Heart left ventricle (tissue), 16 donors: ENCODE measurements at places on chromosomes 6 and 20. TPM values are rescaled to one million over a fixed set of nuclear protein-coding genes. Genes with fewer than 3 reads are reported as not detected.

The COX4I2 gene
- 42.8 TPM for polyA plus RNA-seq

The THBS2 gene
- polyA plus RNA-seq: 1.9 TPM

The DACT2 gene
- 0.19 TPM for polyA plus RNA-seq

The PRSS35 gene
- 0.15 TPM for polyA plus RNA-seq

The SAMD3 gene
- polyA plus RNA-seq: not detected

- H3K4me1 ChIP-seq: no peaks in the 10 kb centered on the region
- peak overlapping the region; percentile 58 for H3K4me3 ChIP-seq
- no peaks in the 10 kb centered on the region for H3K27me3 ChIP-seq
- peak overlapping the region; percentile 54 for H3K27ac ChIP-seq
- peak; percentile 69 for DNase-seq
Observed at GRCh38 chr6:125099211-125100073, 54.1 kb upstream of the TPD52L1 start.

DNA sequence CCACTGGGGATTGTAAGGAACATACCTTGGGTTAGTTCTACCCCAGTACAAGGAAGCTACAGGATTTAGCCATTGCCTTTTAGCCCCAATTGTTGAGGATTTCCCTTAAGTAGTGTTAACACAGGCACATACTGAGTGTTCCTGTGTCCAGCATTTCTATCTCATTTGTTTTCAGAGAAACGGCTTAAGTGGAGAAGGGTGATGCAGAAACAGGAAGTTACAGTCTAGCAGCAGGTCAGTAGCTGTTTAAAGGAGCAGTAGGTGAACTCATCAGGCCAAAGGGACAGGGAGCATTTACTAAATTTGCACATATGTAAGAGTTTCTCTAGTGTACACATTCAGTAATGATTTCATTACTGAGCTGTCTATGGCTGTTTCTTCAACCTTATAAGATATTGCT lies 644.2 kb upstream of the GJE1 start:
- H3K27me3 ChIP-seq: no peaks in the 10 kb centered on the region
- no peak for DNase-seq
- no peaks in the 10 kb centered on the region for H3K36me3 ChIP-seq
- H3K27ac ChIP-seq: no peak overlapping the region
- no peak overlapping the region for H3K4me3 ChIP-seq
- peaks cover 5% of the 10 kb centered on the region for H3K4me1 ChIP-seq

GRCh38 chr6:42610416-42610815 lies 46.6 kb downstream of the UBR2 start:
- H3K4me3 ChIP-seq: no peak overlapping the region
- H3K27ac ChIP-seq: no peak overlapping the region
- peaks cover 51% of the 10 kb centered on the region for H3K36me3 ChIP-seq

DNA sequence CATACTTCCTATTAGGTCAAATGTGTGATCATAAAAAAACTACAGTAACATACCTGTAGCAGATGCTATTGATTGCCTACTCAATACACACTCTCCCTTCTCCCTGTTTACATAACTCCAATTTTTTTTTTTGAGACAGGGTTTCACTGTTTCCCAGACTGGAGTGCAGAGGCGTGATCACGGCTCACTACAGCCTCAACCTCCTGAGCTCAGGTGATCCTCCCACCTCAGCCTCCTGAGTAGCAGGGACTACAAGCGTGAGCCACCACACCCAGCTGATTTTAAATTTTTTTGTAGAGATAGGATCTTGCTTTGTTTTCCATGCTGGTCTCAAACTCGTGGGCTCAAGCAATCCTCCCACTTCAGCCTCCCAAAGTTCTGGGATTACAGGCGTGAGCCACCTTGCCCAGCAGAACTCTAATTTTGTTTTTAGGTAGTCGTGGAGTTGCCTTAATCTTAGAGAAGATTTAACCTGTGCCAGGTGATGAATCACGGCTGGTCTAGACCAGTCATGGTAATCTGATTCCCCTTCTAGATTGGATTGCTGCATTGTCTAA lies 14.0 kb upstream of the KIF3B start:
- H3K27me3 ChIP-seq: no peaks in the 10 kb centered on the region
- H3K4me3 ChIP-seq: no peak overlapping the region
- DNase-seq: no peak
- no peak overlapping the region for H3K27ac ChIP-seq
- H3K4me1 ChIP-seq: no peaks in the 10 kb centered on the region

DNA sequence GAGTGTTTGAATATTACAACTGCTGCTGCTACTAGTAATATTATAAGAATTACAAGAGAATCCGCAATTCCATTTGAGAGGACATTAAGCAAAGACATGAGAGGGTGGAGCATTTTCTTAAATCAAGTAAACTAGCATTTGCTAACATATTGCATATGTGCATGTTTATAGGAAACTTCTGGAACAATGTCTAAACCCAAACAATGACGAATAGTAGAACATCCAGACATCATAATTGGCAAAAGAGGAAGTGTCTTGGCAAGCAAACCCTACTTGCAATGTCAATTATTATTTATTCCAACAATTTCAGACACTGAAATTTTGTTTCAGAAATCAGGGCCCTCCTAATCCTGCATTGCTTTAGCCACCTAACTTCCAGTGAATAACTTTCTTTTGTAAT lies 1155.3 kb upstream of the GJE1 start:
- no peak overlapping the region for H3K4me3 ChIP-seq
- H3K36me3 ChIP-seq: no peaks in the 10 kb centered on the region
- no peaks in the 10 kb centered on the region for H3K27me3 ChIP-seq

DNA sequence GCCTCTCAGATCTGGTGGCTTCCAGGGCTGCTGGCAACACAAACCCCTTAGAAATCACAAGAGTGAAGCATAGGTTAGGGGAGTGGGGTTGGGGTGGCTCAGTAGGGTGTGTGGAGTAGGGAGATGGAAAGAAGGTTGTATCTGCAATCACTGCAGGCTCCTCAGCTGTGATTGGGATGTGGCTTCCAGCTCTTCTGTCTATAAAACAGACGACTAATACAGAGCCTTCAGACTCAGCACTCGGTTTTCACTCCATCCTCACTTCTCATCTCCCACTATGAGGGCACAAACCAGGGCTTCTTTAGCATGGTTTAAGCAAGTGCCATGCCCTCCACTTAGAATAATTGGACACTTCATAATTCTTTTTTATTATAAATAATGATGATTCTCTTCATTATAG lies 46.4 kb upstream of the CAP2 start:
- H3K4me3 ChIP-seq: no peak overlapping the region
- H3K4me1 ChIP-seq: no peaks in the 10 kb centered on the region
- no peak for DNase-seq
- no peaks in the 10 kb centered on the region for H3K27me3 ChIP-seq
- H3K27ac ChIP-seq: no peak overlapping the region

DNA sequence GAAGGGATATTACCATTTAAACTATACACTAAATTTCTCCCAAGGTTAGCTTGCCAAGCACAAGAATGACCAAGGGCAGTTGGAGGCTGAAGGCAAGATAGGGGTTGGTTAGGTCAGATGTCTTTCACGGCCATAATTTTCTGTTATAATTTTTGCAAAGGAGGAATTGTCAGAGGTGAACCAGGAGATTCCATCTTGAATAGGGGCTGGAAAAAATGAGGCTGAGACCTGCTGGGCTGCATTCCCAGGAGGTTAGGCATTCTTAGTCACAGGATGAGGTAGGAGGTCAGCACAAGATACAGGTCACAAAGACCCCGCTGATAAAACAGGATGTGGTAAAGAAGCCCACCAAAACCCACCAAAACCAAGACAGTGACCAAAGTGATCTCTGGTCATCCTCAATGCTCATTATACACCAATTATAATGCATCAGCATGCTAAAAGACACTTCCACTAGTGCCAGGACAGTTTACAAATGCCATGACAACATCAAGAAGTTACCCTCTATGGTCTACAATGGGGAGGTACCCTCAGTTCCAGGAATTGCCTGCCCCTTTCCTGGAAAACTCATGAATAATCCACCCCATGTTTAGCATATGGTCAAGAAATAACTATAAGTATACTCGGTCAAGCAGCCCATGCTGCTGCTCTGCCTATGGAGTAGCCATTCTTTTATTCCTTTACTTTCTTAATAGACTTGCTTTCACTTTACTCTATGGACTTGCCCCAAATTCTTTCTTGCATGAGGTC lies 371.8 kb upstream of the SULF2 start:
- no peak overlapping the region for H3K27ac ChIP-seq
- no peak overlapping the region for H3K4me3 ChIP-seq
- H3K36me3 ChIP-seq: no peaks in the 10 kb centered on the region

DNA sequence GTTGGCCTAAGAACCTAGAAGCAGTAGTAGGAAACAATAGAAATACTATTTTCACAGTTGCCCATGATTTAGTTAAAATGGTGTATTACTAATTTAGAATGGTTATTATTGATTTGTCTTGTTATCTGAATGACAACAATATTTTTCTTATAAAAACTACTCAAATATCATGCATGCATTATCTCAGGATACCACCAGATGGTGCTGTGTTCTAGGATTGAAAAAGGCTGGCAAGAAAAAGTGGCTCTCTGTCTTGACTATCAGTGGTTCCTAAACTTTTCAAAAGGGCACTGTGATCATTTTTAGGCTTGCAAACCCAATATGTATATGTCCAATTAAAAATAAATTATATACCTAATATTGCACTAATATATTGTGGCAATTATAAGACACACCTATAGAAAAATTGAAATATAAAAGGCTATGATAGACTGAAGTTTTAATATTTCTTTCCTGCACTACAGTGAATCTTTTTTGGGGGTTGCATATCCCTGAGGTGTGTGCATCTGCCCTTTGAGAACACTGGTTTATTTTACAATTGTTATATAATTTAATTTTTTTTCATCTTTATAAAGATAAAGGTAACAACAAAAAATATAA lies 131.7 kb upstream of the MLIP start:
- H3K4me1 ChIP-seq: peaks cover 7% of the 10 kb centered on the region
- H3K4me3 ChIP-seq: no peak overlapping the region

- no peak overlapping the region for H3K4me3 ChIP-seq
- H3K4me1 ChIP-seq: no peaks in the 10 kb centered on the region
- DNase-seq: no peak
- H3K27me3 ChIP-seq: no peaks in the 10 kb centered on the region
Observed at GRCh38 chr6:114058435-114058834, 87.5 kb upstream of the HDAC2 start.

- H3K27ac ChIP-seq: no peak overlapping the region
- H3K4me1 ChIP-seq: no peaks in the 10 kb centered on the region
- no peak for DNase-seq
Observed at GRCh38 chr6:78947529-78947928, 80.2 kb downstream of the IRAK1BP1 start.

DNA sequence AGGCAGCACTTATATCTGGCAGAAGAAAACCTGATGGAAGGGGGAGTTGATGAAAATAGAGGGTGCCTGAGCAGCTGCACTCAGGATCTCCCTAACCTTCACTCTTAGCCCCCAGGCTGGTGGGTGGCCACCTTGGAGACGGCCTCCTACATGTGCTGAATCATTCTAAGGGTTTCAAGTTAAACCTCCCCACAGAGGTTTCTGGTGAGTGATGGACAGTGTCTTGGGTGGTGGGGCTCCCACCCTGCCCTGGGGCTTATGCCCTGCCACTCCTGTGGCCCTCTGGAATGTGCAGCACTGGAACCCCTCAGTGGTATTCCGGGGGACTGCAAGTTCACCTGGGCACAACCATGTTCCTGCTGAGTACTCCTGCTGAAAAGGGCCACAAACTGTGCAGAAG lies 357.2 kb downstream of the CD83 start:
- no peak overlapping the region for H3K27ac ChIP-seq
- no peaks in the 10 kb centered on the region for H3K4me1 ChIP-seq
- no peaks in the 10 kb centered on the region for H3K36me3 ChIP-seq
- no peaks in the 10 kb centered on the region for H3K27me3 ChIP-seq

DNA sequence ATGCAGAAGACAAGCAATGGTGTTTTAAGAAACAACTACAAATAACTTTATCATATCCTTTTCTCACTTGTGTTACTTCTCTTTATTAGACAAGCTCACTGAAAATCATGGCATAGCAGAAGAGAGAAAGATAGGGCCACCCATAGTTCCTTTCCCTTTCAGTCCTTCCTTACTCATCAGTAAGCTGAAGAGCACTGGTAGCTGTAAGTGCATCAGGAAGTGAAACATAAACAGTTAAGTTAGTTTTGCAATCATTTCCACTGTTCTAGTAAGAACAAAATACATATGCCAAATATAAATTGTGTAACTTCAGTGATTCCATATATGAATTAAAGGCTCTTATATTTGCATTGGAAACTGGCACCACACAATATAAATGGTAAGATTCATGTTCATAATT lies 220.1 kb downstream of the HACE1 start:
- H3K27ac ChIP-seq: peak overlapping the region; percentile 78
- H3K4me1 ChIP-seq: no peaks in the 10 kb centered on the region
- no peaks in the 10 kb centered on the region for H3K27me3 ChIP-seq
- DNase-seq: no peak
- no peak overlapping the region for H3K4me3 ChIP-seq
- H3K36me3 ChIP-seq: no peaks in the 10 kb centered on the region

GRCh38 chr6:89356642-89357170 lies 4.2 kb upstream of the UBE2J1 start:
- no peak for DNase-seq
- no peaks in the 10 kb centered on the region for H3K4me1 ChIP-seq
- H3K27ac ChIP-seq: no peak overlapping the region
- no peaks in the 10 kb centered on the region for H3K27me3 ChIP-seq

DNA sequence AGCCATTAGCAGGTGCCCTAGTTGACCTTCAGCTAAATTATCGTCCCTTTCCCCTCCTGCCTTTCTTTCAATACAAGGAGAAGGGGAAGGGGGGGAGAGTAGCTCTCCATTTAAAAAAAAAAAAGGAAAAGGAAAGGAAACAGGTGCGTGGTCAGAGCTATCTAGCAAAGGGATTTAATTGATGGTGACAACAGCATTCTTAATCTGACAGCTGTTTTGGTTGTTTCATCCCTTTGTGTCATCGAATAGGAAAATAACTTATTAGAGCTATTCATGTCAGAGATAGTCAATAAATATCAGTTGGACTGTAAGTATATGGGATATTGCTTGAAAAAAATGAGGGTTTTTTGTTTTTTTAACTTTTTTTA lies 195.2 kb upstream of the SASH1 start:
- H3K27me3 ChIP-seq: no peaks in the 10 kb centered on the region
- no peak overlapping the region for H3K27ac ChIP-seq
- no peaks in the 10 kb centered on the region for H3K4me1 ChIP-seq
- H3K4me3 ChIP-seq: no peak overlapping the region
